ENCODE measurements at places on chromosomes 13 and 19. TPM values are rescaled to one million over a fixed set of nuclear protein-coding genes. Genes with fewer than 3 reads are reported as not detected.
A peak's percentile ranks its signal among the peaks of the same experiment; 100 is the strongest.

- DNase-seq = no peak
Measured at GRCh38 chr13:110290826-110291225, 16.1 kb downstream of the COL4A1 start.

GRCh38 chr13:73684286-73684685 lies 449.9 kb downstream of the KLF12 start:
- DNase-seq = no peak

- DNase-seq = no peak
Measured at GRCh38 chr19:38915329-38916321, 3.6 kb upstream of the CCER2 start.

GRCh38 chr13:95418946-95419345 lies 117.7 kb upstream of the ABCC4 start:
- DNase-seq = no peak

GRCh38 chr19:19269952-19270694 lies 3.0 kb downstream of the TM6SF2 start:
- DNase-seq = no peak

DNA sequence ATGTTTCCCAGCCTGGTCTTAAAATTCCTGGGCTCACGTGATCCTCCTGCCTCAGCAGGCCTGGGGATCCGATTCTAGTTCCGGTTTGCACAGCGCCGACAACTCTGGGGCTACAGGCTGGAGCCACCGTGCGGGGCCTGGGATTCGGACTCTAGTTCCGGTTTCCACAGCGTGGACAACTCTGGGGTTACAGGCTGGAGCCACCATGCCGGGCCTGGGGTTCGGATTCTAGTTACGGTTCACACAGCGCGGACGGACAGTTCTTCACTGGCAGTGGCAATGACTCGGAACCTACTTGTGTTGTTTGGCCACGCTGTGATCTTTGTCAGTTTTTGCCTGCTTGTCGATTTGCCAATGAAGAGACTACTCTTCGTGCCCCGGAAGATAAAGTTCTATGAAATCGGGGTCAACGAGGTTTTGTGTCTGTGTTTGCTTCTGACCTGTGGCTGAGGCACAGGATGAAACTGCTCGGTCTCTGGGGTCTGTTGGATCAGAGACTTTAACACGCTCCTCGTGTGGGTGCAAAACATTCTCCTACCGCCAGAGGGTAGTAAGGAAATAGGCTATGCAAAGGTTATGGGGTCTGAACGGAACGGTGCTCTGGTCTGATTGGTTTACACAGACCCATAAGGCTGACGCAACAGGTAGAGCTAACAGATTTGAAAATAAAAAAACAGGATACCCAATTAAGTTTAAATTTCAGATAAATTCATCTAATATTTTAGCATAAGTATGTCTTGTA lies 12.1 kb upstream of the ZSCAN1 start:
- DNase-seq = peak; percentile 18

- DNase-seq = no peak
Measured at GRCh38 chr13:77903435-77903834, 15.2 kb downstream of the EDNRB start.

DNA sequence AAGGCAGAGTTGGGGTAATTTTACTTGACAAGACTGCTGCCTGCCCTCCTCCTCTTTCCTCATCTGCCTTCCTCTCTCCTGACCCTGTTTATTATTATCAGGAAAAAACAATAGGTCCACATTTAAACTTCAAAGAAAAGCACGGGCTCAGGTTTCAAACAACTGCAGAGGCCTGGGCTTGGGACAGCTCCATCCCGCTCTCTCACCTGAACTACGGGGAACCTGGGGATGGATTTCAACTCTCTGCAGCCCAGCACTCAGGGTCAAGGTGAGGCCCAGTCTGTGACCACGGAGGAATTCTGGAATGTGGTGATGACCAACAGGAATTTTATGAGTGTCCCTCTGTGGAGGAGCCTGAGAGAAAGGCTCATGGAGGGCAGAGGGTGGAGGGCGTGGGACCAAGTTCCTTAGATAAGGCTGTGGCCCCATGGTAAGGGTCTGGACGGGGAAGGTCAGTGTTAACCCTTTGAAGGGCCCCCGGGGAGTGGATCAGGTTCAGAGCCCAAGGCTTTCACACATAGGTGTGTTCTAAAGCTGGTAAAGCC lies 220.8 kb upstream of the MAB21L1 start:
- no peak for DNase-seq

MIA gene
- total RNA-seq = 2.5 TPM

SLC6A16 gene
- 4.6 TPM for total RNA-seq

DIAPH3 gene
- 16.0 TPM for total RNA-seq

ZNF296 gene
- total RNA-seq = 3.0 TPM

FXYD3 gene
- not detected for total RNA-seq

Data from astrocyte (in vitro differentiated cells and primary cell).